ENCODE measurements at places on chromosomes 6 and 20.

- DNase-seq, result no peak
These were observed 9.3 kb downstream of the BMP5 start for GRCh38 chr6:55866128-55866527.

DNA sequence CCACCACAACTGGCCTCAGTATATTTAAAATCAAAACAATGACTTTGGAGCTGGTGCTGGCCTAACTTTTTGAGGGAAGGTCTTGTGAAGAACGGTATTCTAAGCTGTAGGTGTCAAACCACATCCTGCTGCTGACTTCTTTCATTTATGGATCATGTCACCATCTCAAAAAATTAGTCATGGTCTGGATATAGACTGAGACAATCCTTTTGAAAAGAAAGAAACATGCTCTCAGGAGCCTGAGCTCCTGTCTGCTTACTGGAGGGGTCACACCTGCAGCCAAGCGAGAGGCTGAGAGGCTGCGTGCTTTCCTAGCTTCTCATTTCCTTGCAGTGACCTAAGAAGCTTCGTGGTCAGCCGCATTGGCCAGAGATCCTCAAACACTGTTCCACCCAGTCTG, 55.2 kb downstream of the TIAM2 start:
- peak; percentile 22 for DNase-seq

DNA sequence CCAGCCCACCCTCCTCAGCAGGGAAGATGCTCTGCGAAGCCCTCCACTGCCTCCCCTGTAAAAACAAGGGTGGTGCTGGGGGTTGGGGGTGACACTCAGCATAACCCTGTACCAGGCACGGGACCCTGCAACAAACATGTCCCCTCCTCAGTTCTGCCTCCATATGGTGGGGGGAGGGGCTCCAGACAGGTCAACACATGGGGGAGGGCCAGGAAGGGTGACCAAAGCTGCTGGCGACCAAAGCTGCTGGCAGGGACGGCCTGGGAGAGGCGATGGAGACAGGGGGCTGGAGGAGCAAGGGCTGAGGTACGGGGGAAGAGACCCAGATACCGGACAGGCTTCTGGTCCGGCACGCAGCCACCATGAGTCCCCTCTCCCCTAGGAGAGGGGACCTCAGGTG, 123.2 kb downstream of the TAF4 start:
- no peak for DNase-seq

DNA sequence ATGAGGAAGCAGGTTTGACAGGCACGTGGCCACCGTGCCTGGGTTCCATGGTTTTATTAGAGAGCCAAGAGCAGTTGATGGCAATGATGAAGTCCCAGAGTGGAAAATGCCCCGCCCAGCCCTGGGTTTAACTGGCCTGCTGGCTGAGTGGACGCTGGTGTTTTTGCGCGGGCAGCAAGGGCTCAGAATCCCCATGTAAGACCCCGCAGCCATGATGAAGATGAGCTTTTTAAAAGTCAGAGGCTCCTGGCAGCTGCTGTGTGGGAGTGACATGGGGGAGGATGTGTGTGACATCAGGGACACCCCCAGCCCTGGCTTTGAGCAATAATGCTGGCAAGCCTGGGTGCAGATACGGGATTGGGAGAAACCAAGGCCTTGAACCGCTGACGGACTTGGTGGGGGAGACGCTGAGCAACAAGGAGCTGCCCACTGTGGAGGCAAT, 33.0 kb upstream of the SLCO4A1 start:
- no peak for DNase-seq

- DNase-seq, result no peak
These were observed 106.6 kb downstream of the RNASET2 start for GRCh38 chr6:166849749-166850183.

- no peak for DNase-seq
These were observed 46.4 kb upstream of the SPDEF start for GRCh38 chr6:34602318-34603111.

- no peak for DNase-seq
These were observed 50.8 kb upstream of the DSN1 start for GRCh38 chr20:36824142-36824940.

DNA sequence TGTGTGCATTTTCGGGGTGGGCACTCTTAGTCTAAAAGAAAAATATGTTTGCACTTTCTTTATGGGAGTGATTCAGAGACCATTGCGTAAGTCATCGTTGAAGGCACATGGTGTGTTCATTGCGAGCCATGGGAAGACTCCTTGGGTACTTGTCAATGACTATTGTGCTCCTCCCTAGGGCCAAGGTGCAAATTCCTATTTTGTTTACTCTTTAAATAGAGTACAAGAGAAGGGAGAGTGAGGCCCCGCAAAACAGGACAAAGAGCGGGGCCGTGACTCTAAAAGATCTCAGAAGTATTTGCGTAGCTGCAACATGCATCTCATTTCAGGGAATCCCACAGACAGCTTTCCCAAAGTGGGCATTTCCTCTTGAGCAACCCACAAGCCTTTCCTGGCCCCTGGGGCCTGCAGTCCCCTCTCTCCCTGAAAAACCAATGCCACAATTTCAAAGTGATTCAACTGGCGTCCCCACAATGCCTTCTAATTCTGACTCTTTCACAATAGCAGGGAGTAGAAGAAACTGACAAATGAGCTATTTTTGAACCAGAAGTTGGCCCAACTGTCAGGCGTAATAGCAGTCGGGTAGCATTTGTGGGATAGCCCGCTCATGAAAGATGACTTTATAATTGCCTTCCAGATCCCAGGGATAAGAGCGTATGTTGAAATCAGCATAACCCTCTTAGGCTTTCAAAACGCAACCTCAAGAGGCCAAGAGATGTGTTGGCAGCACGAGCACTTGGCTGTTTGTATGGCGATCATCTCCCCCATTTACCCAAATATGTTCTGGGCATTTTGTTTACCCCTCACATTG, 277.9 kb upstream of the BMP2 start:
- no peak for DNase-seq

- DNase-seq, result no peak
These were observed 400.6 kb downstream of the HDGFL1 start for GRCh38 chr6:22970004-22970403.

GRCh38 chr20:62782149-62782892, 14.0 kb upstream of the MRGBP start:
- DNase-seq, result no peak

GRCh38 chr6:21741221-21742109, 147.9 kb downstream of the SOX4 start:
- DNase-seq, result no peak

GRCh38 chr6:87118054-87118453, 23.1 kb upstream of the CGA start:
- no peak for DNase-seq

DNA sequence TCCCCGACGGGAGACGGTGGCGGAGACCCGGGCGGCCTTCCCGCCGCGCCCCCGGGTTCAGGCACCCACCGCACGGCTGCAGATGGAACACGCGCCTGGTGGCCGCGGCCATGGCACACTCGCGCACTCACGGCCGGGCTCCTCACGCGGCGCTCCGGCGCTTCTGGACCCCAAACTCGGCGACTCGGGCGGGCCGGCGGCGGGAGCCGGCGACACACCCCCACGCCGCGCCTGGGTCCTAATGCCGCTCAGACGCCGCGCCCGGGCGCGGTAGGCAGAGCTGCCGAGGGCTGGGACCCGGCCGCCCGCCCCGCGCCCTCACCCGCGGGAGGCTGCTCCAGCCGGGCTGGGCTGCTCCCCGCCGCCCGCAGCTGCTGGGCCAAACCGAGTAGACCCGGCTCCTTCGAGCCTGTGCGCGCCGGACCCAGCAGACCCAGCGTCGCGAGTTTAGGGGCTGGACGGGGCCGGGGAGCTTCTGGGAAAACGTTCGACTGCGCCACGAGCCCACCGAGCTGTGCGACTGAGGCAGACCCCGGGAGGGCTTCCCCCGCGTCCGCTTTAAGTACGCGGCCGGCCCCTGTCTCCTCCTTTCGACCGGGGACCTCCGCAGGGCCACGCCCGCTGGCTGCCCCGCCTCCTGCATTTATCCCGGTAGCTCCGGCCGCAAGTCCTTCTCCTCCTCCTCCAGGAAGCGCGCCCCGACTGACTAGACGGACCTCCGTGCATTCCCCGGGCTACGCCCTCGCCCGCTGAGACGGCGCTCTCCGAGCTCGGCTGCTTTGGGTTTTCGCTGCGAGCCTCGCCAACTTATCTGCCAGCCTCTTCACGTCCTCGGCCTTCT, at the start of gene SLC4A11:
TSS of gene SLC4A11 (minus strand) at position 165 of the 841 bp plus-strand sequence. CDS start at position 112, 53 bp downstream.
- no peak for DNase-seq

DNA sequence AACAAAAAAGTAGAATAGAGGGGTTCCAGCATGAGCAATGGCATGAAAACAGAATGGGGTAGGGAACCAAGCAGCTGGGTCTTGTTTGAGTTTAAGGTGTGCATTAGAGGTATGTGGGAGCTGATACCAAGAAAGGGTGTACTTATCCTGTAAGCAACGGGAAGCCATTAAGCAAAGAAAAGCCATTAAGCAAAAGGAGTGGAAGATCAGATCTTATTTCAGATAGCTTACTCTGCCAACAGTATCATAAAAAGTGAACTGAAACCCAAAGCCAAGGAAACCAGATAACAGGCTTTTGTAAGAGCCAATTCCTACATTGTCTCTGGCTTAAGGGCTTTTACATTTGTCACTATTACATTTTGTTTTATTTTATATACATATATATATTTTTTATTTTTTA, 21.3 kb upstream of the BEND6 start:
- DNase-seq, result no peak
